ENCODE measurements at places on chromosomes 5 and 9.

GRCh38 chr5:96658272-96658671 lies 3.9 kb upstream of the CAST start:
- DNase-seq = no peak

GRCh38 chr5:45171563-45171962 lies 362.8 kb downstream of the MRPS30 start:
- DNase-seq = no peak

DNA sequence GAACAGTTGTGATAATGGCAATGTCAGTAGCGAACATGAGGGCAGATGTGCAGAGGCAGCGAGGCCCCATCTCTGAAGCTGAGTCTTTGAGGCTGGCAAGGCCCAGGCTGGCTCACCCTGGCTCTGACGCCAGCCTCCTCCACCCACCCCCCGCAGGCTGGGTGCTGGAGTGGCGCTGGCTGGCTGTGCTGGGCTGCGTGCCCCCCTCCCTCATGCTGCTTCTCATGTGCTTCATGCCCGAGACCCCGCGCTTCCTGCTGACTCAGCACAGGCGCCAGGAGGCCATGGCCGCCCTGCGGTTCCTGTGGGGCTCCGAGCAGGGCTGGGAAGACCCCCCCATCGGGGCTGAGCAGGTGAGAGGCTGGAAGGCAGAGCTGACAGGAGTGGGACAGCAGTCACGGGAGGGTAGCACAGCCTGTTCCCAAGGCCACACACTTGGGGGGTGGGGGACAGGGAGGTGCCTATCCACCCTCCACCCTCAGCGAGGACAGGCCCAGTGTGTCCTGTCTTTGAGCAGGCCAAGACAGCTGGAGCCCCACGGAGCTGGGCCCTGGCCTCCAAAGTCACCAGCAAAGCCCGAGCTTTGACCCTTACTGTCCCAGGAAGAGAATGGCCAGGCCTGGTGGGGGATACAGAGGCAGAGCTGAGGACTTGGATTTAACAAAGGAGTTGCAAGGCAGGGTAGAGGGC lies 5.6 kb downstream of the SLC2A8 start:
- DNase-seq = no peak

GRCh38 chr5:134437847-134438581 lies 26.3 kb upstream of the CDKN2AIPNL start:
- DNase-seq = no peak

DNA sequence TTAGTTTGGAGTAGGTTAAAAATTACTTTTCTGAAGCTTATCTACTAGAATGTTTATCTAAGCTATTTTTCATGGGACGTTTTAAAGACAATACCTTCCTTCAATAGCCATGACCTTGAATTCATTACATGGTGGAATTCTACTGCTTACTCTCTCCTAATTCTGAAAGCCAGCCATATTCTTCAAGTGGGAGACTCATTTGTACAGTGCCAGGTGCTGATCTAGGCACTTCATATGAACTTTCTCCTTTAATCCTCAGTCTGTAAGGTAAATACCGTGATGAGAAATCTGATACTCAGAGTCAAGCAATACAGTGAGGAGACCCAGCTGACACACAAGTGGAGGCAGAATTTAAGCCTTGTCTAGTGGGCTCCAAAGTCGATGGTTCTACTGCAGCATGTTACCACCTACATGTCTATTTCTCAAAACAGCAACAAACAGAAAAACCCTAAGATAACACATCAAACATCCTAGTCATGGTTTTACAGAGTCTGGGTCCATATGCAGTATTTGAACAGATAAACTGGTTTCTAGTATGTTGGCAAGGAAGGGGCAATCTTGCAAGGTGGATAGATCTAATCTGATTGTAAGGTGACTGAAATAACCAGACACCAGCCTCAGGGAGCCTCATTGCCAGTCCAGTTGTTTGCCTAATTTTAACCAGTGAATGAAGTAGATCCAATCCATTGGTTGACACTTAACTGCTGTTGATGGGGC lies 243.7 kb downstream of the PIK3R1 start:
- no peak for DNase-seq

DNA sequence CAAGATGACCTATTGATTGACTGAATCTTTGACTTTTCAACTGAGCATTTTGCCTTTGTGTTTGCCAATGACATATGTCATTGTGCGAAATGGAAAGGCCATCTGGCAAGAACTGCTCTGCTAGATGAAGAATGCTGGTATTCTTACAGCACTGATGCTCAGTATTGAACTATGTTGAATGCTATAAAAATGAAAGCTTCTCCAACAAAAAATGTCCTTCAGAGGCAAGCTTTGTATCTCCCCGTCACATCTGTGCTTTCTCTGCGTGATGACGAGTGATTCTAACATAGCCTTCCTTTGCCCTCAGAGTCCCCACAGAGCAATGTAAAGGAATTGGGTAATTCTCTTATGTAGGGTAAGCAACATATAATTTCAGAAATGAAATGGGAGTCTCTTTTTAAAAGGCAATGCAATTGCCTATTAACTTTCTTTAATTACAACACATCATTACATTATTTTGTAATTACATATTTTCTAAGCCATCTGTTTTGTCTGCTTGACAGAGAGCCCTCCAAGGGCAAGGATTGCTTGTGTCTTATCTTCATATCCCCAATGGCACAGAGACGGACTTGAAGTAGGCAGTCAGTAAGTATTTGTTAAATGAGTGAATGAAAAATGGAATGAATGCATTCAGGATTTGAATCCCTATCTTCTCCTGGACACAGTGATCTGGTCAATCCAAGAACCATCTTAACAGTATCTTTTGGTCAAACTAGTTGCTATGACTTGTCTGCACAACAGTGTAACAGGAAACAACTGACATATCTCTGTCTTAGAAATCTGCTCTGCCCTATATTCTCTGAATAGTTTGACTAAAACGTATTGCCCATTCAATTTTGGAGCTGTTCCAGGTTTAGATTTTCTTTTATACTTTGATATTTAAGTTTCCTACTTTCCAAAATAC lies 46.1 kb downstream of the ENC1 start:
- no peak for DNase-seq

DNA sequence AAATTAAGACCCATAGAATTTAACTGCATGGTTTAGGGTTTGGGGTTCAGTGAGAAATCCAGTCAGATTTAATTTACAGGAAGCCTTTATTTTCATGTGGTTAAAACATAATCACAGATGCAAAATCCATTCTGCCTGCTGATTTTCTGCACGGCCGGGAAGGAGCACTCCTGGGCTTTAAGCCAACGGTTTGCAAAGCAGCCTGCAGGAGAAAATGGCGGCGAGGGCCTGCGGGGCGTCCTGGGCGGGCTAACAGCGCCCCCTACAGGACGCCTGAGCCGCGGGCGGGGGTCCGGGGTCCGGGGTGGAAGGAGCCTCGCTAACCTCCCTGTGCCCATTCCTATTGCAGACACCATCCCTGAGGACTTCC lies 47.6 kb downstream of the THBS4 start:
- peak; percentile 31 for DNase-seq

DNA sequence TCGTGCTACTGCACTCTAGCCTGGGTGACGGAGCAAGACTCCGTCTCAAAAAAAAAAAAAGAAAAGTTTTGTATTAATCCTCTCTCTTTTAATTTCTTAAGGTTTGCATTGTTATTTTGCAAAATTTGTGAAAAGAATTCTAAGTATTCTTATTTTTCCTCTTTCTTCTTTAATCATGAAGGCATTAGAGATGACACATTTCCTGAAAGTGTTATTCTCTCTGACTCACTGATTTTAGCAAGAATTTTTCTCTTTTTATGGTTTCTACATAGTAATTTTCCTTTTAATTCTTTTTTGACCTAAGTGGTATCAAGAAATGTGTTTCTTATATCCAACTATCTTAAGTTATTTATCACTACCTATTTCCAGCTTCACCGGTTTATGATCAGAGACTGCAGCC lies 78.0 kb downstream of the NSUN2 start:
- DNase-seq = no peak

DNA sequence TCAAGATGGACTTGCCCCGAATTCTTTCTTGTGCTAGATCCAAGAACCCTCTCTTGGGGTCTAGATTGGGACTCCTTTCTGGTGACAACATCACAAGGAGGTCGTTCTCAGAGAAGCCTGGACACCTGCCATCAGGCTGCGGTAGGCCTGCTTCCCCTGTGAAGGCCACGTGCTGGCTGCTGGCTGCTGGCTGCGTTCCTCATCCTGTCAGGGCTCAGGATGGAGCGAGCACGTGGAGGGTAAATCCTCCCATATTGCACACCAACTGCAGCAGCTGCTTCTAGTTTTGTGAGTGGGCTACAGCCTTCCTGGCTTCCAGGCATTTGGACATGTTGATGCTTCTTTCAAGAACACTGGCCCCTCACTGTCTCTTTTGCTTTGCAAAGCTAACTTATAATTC lies 95.6 kb downstream of the HSPA4 start:
- DNase-seq = no peak

DNA sequence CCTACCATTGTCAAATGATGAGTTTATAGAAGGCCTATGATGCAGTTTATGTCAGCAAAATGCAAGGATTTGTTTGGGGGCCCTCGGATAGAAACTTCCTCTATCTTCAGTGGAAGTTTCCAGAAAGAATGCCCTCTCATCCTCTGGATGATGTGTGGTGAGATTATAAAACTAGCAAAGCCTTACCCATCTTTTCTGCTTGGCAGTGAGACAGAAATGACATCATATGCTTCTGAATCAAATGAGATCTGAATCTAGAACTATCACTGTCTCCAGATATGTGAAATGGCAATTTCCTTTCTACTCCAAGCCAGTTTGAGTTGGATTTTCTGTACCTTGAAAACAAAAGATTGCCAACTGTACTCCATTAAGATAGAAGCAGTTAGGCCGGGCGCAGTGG lies 60.4 kb upstream of the CKMT2 start:
- no peak for DNase-seq

DNA sequence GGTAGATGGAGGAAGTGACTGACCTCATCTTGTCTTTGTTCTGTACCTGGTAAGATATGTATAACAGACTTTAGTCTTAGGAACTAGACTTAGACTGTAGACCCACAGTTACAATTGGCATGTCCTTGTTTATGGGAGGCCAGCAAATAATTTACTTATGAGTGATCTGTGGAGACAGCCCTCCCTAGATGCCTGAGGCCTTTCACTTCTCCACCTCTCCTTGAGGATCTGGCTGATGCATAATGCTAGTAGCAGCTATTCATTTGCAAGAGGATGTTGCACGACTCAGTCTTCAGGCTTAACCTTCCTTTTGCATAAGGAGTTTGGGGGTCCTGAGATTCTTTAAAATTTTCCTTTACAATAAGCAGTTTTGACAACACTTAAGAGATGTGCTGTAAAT lies 100.7 kb downstream of the YTHDC2 start:
- no peak for DNase-seq

- no peak for DNase-seq
Observed at GRCh38 chr9:88742483-88742882, 207.5 kb downstream of the NXNL2 start.

- no peak for DNase-seq
Observed at GRCh38 chr9:119298076-119298853, 71.0 kb downstream of the BRINP1 start.

GRCh38 chr9:90169490-90169889 lies 473.1 kb downstream of the DIRAS2 start:
- DNase-seq = no peak

DNA sequence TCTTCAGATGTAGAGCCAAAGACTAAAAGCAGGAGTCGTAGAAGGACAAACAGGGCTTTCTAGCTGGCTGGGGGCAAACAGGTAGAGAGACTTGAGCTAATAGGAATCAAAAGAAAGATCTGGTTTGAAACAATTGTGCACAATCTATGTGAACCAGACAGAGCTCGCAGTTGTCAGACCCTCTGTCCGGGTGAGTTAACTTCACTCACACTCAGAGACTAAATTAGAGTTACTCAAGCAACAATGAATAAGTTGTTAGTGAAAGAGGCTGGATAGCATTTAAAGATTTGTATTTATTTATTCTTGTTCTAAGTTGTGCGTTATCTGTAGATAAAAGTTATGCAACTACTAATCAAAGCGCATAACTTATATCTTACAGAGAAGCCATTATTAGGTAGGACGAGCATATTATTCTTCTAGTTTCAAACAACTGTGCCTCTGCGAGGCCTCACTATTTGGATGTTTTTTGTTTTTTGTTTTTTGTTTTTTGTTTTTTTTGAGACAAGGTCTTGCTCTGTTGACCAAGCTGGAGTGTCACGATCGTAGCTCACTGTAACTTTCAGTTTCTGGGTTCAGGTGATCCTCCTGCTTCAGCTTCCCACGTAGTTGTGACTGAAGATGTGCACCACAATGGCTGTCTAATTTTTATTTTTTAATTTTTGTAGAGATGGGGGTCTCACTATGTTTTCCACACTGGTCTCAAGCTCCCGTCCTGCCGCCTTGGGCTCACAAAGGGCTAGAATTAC lies 13.2 kb upstream of the LNPEP start:
- no peak for DNase-seq

- DNase-seq = no peak
Observed at GRCh38 chr5:64814073-64814472, 45.3 kb downstream of the CWC27 start.

GRCh38 chr5:110580625-110581024 lies 145.8 kb downstream of the TMEM232 start:
- DNase-seq = no peak

DNA sequence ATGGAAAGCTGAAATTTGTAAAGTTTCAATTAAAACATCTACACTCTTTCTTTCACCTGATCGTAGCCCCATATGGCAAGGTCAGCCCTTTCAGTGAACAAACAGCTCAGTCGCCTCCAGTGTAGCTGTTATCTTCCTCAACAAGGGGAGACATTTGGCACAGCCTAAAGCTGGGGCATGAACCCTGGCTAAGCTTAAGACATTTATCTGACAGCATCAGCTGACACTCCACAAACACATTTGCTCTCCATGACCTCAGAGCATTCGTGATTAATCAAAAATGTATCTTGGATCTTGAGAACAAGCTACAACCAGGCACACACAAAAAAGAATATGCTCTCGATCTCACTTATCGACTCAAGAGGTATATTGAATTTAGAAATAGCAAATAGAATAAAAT lies 67.3 kb downstream of the POU5F2 start:
- DNase-seq = no peak

DNA sequence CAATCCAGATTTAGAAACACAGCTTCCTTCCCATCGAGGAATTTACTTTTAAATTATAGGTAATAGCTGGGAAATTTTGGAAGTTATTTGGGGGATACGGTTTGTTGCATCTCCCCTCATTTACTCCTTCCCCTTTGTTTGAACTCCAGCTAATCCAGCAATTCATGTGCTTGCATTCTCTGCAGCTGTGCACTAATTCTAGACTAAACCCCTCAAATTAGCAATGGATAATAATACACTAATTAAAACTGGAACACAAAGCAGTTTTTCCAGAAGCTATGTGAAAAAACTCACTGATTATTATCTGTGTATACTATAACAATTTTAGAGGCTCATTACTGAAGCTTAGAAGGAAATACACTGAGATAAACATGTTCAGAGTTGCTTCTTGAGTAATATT lies 751.2 kb upstream of the ZNF608 start:
- no peak for DNase-seq

DNA sequence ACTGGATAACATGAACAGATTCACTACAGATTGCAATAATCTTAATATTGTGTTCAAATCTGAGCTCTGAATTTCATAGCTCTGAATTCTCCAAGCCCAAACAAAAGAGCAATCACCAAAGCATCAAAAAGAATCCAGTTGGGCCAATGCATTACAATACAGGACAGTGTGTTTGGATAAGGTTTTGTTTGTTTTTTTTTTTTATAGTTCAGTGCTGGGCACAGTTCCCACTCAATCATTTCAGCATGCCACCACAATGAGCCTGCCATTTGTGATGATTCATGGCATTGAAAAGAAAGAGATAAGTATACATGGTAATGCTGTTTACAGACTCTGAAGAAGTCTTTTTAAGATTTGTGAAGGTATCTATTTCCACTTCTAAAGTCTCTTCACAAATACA lies 1.7 kb upstream of the HTR1A start:
- no peak for DNase-seq
